Nephron progenitor cell (in vitro differentiated cells): ENCODE measurements at places on chromosomes 3 and 15.

DNA sequence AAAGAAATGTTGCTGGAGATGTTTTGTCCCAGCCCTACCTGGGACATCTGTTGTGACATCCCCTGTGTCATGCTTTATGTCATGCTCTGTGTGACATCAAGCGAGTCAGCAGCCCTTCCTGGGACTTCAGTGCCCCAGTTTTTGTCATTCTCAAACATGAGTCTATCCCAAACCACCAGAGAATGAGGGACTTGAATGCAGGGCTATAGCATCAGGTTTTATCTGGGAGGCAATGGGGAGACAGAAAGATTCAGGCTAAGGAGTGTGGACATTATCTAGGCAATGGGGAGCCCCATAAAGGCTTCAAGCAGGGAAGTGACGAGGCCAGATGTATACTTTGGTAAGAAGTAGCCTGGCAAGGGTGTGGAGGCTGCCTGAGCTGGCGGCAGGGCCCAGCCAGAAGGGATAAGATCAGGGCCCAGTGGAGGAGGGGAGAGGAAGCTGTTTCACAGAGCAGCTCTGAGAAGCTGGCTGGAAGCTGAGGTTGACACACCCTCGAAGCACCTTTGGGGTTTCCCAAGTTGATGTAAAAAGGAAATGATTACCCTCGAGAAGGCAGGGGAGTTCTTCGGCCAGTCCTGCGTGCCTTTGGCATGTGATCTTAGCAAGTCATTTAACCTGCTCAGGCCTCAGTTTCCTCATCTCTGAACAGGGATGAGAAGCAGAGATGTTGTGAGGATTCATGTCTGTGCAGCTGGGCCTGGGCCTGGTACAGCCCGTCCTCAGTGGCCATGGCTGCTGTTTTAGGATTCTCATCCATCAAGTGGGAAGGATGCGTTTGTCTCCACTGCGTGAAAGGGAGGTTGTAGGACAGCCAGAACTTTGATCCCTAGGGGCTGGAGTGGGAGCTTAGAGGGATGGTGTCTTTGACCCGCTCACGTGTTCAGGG lies 34.3 kb downstream of the IRAK2 start:
- no peak for DNase-seq

DNA sequence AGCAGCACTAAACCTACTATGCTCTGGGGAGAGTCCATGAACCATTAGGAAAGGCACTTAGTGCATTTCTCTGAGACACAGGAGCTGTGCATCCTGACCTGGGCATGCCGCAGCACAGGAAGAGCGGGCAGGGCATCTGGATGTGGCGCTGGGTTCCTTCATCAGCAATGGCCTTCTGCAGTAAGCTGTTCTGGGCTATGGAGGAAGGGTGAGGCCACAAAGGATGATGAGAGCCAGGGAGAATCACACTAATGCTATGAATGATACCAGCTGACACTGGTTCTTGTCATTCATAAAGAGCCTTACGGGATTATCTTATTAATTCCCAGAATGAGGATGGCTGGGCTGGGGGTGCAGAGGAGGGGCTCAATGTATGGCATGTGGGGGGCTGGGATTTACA lies 12.7 kb upstream of the SCN10A start:
- DNase-seq, result no peak

DNA sequence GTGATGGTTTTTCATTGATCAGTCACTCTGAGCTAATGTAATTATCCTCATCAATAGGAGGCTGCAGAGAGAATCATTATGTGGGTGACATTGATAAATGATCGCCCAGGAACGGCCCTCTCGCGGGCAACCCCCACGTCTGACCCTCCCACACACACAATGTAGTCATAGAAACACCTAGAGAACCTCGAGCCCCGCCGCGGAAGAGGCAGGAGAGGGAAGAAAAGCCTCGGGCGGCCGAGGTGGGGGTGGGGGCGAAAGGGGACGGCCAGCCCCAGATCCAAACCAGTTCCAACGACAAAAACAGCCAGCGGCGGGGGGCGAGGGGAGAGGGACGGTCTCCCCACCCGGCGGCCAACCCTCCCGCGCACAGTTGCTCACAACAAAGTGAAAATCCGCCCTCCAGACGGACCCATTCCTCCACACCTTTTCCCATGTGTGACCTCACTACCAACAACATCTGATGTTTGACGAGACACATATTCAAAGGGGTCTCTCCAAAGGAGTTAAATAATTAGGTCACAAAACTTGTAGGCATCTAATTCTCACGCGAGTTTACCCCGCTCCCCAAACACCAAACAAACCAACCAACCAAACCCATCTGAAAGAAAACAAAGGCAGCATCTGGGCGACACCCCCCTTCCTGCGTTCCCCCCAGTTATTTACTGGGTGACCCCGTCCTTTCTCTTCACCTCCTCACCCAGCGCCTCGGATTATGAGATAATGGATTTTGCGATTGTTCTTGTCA lies 213.0 kb downstream of the MEIS2 start:
- peak; percentile 81 for DNase-seq

GRCh38 chr15:73836845-73837244 lies 36.5 kb upstream of the TBC1D21 start:
- no peak for DNase-seq

DNA sequence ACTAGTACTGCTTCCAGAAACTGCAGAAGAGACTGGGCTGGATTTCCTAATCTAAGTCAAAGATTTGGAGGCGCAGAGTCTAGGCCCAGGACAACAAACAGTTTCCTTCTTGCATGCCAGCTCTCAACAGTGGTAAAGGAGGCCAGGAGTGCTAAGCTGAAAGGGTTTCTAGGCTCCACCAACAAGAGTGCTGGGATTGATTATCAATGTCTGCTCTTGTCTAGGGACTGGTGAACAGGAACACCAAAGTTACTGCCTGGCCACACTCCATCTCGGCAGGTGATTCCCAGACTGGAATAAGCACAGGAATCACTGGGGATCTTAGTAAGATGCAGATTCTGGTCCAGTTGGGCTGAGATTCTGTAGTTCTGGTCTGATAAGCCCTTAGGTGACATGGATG lies 22.8 kb upstream of the FGD5 start:
- no peak for DNase-seq

DNA sequence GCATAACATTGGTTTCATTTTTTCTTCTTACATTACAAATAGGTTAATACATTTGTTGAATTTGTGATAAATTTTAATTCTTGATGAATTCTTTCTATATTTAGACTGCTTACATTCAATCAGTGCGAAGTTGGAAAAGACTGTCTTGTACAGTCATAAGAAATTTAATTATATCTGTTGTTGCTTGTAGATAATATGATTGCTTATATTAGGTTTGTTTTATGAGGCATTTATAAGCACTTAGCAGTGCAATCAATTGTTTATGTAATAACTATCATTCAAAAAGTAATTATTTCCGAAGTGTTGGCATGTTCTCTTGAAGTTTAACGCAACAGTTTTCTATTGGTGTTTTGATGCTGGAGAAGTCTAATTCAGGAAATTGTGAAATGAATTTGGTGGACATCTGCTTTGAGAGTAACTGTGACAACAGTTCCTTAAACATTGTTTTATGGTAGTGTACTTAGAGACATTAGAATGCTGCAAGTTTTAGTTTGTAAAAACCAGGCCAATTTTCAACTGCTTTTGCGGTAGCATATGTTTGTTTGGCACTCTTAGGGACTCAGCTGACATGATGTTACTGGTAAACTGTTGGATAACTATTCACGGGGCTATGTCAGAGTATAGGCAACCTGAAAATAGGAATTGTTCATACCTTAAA lies 99.7 kb downstream of the NAALADL2 start:
- DNase-seq, result no peak

- DNase-seq, result no peak
These were observed 5.7 kb downstream of the DNAH12 start for GRCh38 chr3:57538465-57538864.

DNA sequence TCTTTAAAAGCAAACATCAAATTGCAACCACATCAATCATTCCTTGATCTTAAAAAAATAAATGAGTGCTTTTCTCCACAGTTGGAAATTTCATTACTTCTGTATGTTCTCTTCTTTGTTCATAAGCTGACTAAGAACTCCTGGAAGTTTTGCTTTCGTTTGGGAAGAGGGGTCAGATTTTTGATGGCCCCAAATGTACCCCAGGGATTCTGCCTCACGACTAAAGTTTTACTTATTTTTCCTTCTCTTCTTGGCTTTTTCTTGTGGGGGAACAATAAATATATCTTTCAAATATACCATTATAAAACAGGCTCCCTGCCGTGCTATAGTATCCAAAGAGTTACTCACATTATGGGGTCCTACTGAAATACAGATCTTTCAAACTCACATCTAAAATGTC lies 215.0 kb upstream of the CDIN1 start:
- DNase-seq, result no peak

DNA sequence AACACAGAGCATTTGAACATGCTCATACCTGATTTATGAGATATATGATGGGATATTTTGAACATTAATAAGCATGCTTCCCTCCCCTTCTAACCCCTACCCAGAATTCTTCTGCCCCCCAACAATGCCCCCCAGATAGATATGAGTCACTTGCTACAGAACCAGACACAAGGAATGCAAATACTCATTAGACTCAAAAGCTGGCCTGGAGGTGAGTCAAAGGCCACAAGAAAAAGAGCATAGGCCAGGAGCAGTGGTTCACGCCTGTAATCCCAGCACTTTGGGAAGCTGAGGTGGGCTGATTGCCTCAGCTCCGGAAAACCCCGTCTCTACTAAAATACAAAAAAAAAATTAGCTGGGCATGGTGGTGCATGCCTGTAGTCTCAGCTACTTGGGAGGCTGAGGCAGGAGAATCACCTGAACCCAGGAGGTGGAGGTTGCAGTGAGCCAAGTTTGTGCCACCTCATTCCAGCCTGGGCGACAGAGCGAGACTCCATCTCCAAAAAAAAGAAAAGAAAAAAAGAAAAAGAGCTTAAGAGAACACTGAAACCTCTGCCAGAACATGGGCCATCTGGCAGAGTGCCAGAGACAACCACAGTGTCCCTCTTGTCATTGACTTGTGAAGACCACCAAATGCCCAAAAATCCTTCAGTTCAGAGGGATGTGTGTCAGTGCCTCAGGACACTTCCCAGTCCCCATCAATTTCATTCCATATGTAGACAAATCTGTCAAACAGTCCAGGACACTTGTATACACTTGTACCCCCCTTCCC lies 3.9 kb upstream of the SH3GL3 start:
- no peak for DNase-seq

DNA sequence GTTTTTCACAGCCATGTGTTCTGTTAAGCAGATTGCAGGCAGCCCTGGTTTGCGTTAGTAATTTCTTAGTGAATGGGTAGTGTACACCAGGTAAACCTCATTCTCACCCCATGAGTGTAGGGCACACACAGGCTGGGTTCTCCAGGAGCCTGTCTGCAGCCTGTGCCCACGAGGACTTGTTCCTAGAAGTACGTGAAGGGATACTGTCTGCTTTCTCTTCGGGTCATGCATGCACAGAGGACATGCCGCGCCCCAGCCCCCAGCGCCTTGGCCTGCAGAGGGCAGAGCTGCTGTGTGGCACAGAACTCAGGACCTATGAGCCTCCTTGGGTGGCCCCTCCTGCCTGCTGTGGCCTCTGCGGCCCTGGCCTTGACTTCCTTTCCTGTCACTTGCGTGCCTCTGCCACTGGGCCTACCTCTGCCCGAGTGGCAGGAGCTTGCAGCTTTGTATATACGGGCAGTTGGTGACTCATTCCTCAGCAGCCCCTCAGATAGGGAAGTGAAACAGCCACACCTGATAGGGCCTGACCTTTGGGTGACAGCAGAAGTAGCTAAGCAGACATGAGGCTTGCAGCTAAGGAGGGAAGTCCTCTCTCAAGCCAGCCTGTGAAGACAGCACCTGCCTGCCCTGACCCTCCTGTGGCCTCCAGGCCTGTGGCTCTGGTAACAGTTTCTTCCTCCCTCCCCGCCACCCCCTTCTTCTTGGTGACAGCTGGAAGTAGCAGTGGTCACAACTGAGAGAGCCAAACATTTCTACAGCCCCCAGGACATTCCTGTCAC lies 19.5 kb downstream of the PPCDC start:
- peak; percentile 46 for DNase-seq

DNA sequence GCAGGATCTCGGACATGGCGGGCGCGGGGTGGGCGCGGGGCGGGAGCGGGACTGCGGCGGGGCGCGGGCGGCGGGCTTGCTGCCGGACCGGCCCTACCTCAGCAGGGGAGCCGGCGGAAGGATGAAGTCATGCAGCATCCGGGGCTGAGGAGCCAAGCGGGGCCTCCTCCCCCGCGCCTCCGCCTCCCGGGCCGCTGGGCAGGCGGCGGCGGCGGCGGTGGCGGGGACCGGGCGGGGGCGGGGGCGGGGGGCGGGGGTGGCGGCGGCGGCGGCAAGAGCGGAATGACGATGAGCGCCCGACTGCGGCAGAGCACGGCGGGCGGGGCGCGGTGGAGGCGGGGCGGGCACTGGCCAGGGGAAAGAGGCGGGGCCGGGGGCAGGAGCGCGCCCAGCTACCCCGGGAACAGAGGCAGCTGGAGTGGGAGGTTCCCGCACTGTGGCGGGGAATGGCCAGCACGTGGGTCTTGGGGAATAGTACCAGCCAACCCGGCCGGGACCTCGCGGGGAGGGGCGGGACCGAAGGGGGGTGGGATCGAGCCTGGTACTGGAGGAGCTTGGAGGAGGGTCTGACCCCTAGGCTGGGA lies at the start of gene CAMK2N2:
TSS of gene CAMK2N2 (minus strand) at position 284 of the 584 bp plus-strand sequence. CDS start at position 16, 268 bp downstream.
- peak; percentile 78 for DNase-seq

DNA sequence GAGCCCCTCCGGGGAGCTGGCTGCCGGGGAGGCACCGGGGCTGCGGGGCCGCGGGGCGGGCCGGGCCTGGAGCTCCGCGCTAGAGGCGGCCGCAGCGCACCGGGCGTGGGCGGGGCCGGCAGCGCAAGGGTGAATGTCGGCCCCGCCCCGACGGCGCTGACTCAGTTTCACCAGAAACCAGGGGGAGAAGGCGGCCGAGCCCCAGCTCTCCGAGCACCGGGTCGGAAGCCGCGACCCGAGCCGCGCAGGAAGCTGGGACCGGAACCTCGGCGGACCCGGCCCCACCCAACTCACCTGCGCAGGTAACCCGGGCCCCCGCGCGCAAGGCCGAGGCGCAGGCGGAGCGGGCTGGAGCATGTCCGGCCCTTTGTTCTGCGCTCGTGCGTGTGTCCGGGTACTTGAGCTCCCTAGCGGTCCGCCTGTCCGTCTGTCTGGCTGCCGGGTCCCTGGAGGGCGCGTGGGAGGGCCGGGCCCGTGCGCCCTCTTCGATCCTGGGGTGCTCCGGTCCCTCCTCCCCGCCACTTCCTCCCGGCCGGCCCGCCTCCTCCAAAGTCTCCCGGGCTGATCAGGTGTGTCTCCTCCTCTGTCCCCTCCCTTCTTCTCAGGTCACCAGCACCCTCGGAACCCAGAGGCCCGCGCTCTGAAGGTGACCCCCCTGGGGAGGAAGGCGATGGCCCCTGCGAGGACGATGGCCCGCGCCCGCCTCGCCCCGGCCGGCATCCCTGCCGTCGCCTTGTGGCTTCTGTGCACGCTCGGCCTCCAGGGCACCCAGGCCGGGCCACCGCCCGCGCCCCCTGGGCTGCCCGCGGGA lies at the start of gene SPINT1:
TSS of gene SPINT1 (plus strand) at position 164 of the 811 bp plus-strand sequence. CDS start at position 671, 507 bp downstream.
- peak; percentile 65 for DNase-seq
